ENCODE measurements at places on chromosomes 5 and 9.

DNA sequence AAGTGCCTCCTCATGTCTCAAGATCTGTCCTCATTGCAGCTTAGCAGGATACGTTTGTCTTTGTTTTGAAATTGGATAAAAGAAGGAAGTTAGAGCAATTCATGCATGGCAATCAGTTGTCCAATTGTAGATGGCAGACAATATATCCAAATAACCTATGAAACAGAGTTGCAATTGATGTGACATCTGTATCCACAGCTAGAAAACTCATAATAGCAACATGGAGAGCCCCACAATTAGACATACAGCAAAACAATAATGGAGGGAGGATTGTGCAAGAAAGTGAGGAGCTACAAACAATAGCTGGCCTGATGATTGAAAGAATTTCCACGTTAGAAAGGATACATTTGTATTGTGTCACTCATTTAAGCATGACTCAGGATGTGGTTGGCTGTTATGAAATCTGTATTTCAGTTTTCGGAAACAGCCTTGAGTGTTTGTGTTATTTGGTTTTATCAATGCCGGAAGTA lies 132.0 kb downstream of the FAM174A start:
- DNase-seq: peak; percentile 44

GRCh38 chr5:77463905-77464304 lies 28.2 kb downstream of the WDR41 start:
- no peak for DNase-seq

GRCh38 chr9:4750023-4750673 lies 9.1 kb upstream of the AK3 start:
- DNase-seq: peak; percentile 33

- no peak for DNase-seq
Observed at GRCh38 chr9:133761641-133762248, 23.6 kb upstream of the SARDH start.

DNA sequence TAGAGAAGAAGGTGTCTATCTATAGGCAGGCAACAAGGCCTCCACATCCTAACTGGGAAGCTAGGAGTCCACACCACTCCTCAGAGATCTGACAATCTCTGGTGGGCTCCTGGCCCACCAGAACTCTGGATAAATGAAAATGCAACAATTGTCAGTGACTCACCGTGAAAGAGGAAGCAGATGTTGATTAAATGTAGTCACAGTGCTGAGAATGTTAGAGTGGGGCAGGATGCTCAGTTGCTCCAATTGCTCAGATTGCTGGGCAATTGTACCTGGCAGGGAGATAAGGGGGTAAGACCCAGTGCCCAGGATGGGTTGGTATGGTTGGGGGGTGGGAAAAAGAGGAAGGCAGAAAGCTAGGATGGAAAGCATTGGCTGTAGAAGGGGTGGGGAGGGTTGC lies 4.3 kb downstream of the CCL19 start:
- no peak for DNase-seq

GRCh38 chr5:73818357-73818756 lies 192.4 kb downstream of the ARHGEF28 start:
- no peak for DNase-seq

DNA sequence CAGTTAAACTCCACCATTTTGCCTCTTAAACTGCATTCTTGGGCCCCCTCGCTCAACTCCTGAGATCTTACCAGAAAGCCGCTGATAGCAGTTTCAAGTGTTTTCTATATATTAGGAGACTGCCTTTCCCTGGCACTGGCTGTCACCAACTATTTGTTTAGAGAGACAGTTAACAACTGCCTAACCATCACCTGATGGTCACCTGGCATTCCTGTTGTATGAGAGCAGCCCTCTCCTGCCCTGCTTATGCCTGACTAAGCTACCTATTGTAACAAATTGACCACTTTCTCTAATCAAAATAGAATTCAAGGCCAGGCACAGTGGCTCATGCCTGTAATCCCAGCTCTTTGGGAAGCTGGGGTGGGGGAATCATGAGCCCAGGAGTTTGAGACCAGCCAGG lies 28.0 kb upstream of the SIL1 start:
- no peak for DNase-seq

GRCh38 chr5:65563777-65564176 lies 681 bp downstream of the PPWD1 start:
- no peak for DNase-seq

DNA sequence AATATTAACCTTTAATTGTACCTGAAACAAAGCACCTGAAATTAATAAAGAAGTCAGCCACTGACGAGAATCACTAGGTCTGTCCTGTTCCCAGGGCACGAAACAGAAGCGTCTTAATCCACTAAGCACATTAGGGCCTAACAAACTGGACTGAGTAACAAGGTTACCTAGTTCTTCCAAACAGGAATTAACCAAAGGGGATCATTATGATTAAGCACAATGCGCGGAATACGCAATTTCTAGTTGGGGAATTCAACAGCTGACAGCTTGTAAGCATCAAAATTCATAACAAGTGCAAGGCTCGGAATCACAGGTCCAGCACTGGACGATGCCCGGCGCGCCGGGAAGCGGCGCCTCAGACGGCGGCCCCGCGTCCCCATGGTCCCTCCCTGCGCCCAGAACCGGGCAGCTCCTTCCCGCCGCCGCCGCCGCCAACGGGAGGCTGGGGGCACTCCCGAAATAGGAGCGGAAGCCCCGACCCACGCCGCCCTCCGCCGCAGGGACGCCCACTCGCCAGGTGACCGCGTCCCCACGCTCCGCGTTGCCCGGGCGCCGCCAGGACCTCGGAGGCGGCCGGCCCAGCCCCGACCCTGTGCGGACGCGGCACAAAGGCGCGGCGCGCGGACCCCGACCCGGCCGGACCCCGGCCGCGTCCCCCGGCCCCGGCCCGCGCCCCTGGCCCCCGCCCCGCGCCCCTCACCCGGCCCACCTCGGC lies 898 bp downstream of the CAMSAP1 start:
- DNase-seq: peak; percentile 10

DNA sequence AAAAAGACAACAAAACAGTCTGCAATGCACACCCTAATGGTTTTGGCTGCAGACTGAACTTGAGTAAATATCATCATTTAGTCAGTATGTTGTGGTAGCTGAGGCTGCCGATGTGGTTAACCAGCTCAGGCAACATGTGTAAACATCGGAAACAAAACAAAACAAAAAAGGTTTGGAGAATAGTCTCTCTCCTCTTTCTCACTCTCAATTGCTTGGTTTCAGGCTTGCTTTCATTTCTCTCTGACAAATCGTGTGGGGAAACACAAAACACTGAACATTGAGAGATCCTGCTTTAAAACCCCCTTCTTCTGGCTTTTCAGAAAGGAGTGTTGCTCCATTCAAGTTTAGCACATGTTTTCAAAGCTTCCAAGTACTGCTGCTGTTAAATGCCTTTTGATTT lies 453.3 kb downstream of the BNC2 start:
- peak; percentile 16 for DNase-seq

DNA sequence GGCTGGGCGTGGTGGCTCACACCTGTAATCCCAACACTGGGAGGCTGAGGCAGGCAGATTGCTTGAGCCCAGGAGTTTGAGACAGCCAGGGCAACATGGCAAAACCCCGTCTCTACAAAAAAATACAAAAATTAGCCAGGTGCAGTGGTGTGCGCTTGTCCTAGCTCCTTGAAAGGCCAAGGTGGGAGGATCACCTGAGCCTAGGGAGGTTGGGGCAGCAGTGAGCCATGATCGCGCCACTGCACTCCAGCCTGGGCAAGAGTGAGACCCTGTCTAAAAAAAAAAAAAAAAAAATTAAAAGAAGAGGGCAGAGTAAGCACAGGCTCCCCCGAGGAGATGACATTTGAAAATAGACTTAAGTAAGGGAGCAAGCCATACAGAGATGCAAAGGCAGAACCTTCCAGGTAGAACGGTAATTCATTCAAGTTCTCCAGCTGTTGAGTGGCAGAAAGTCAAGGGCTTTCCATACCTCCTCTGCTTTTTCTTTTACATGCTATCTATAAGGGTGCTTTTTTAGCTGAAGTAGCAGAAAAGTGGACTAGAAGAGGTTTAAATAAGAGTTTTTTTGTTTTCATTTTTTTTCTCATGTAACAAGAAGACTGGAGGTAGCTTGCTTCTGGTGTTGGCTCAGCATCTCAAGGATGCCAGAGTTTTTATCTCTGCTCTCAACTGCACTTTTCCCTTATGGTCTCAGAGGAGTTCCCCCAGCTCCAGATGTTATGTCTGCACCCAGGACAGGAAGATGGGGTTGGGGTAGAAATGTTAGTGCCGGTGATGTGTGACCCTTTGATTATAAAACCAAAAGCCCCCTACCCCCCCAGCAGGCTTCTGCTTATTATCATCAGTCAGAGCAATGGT lies 40.8 kb downstream of the ERGIC1 start:
- DNase-seq: no peak

GRCh38 chr9:125631391-125632085 lies 75.5 kb downstream of the MAPKAP1 start:
- DNase-seq: peak; percentile 18

DNA sequence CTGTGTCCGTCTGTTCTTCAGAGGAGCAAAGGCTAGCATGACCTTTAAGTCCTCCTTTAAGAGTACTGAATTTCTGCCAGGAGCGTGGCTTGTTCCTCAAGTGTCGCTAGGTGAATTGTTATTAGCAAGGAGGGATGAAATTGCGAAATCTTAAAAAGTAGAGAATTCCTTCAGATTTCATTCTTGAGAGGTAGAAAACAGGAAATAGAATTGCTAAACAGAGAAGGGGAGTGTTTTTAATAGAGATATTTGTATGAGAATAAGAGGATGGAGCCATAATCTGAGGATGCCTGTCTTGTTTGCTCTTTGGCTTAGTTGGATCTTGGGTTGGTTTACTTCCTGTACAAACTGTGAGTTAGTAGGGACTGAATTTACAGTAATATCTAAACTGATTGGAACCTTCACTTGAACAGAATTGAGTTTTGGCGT lies 39.2 kb downstream of the EXOSC2 start:
- DNase-seq: no peak

DNA sequence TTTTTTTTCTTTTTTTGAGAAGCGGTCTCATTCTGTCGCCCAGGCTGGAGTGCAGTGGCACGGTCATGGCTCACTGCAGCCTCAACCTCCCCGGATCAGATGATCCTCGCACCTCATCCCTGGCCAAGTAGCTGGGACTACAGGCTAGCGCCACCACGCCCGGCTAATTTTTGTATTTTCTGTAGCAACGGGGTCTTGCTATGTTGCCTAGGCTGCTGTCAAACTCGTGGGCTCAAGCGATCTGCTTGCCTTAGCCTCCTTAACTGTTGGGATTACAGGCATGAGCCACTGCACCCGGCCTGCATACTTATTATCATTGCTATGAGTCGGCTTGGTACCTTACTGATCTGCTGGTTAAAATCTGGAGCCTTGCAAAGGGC lies 790 bp upstream of the IARS1 start:
- DNase-seq: no peak
